ENCODE measurements at places on chromosomes 4 and X.

DNA sequence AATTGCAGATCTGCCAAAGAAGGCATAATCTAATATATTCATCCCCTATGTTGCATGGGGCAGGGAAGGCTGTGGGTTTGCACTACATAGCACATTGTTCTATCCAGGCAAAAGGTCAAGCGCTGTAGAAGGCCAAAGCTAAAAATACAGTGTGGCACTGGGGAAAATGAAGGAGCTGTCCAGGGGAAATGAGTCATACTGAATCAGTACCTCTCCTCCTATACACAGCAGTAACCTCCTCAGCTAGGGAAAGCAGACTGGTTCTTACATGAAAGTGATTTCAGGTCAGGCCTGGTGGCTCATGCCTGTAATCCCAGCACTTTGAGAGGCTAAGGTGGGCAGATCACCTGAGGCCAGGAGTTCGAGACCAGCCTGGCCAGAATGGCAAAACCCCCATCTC is 31.0 kb upstream of the SLC25A4 start:
- no peak for DNase-seq

DNA sequence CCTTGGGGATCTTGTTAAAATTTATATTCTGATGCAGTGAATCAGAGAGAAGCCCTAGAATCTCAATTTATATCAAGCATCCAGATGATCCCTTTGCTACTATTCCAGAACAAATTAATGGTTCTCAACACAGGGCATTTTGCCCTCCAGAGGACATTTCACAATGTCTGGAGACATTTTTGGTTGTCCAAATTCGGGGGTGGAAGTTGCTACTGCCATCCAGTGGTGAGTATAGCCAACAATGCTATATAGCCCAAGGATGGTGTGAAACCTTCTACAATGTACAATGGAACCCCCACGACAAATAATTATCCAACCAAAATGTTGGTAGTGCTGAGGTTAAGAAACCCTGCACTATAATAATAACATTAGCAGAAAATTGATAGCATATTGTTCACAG is 2440.0 kb downstream of the PCDH7 start:
- no peak for DNase-seq

DNA sequence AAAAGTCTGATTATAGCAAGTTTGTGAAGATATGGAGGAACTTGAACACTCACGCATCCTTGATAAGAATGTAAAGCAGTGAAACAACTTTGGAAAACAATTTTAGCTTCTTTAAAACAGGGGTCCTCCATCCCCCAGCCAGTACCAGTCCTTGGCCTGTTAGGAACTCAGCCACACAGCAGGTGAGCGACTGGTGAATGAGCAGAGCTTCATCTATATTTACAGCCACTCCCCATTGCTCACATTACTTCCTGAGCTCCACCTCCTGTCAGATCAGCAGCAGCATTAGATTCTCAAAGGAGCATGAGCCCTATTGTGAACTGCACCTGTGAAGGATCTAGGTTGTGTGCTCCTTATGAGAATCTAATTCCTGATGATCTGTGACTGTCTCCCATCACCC is 530.3 kb upstream of the PRKX start:
- no peak for DNase-seq

GRCh38 chr4:93320356-93320755 is 508.2 kb upstream of the ATOH1 start:
- DNase-seq, result no peak

DNA sequence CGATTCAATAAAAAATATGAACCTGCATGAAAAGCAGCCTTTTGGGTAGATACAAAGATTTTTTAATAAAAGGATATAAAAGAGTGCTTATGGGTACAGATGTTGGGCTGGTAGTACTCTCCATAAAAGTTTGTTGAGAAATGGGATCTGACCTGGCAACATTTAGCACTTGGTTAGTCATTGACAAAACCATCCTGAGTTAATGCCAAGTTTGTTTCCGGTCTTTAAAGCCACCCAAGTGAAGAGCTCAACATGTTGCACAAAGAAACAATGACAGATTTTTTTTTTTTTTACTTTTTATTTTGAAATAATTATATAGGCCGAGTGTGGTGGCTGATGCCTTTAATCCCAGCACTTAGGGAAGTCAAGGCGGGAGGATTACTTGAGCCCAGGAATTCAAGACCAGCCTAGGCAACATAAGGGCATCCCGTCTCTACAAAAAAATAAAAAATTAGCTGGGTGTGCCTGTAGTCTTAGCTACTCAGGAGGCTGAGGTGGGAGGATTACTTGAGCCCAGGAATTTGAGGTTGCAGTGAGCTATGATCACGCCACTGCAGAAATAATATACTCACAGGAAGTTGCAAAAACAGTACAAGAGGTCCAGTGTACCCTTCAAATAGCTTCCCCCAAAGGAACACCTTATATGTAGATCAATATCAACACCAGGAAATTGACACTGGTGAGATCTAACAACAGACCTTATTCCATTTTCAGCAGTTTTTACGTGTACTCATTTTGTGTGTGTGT is 16.6 kb downstream of the CHST7 start:
- no peak for DNase-seq
